ENCODE measurements at places on chromosomes 1 and 21. TPM values are rescaled to one million over a fixed set of nuclear protein-coding genes. Genes with fewer than 3 reads are reported as not detected.

DNA sequence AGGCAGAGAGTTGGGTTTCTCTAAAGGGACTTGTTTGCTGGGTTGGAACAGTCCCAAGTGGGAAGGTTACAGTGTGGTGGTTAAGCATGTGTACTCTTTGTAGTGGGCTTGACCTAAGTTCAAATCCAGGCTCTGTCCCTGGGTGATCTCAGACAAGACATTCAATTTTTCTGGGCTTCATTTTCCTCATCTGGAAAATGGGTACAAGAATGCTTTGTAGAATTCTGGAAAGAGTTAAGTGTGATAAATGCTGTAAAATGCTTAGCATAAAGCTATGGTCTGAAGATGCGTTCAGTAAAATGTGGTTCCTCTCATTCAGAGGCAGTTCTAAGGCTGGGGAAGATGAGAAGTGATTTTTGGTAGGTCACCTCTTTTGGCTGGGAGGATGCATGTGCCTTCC lies 805 bp downstream of the GRHL3 start:
- H3K27ac ChIP-seq, result no peak overlapping the region
- H3K4me3 ChIP-seq, result no peak overlapping the region
- peaks cover 27% of the 10 kb centered on the region for H3K4me1 ChIP-seq
- no peaks in the 10 kb centered on the region for H3K36me3 ChIP-seq

DNA sequence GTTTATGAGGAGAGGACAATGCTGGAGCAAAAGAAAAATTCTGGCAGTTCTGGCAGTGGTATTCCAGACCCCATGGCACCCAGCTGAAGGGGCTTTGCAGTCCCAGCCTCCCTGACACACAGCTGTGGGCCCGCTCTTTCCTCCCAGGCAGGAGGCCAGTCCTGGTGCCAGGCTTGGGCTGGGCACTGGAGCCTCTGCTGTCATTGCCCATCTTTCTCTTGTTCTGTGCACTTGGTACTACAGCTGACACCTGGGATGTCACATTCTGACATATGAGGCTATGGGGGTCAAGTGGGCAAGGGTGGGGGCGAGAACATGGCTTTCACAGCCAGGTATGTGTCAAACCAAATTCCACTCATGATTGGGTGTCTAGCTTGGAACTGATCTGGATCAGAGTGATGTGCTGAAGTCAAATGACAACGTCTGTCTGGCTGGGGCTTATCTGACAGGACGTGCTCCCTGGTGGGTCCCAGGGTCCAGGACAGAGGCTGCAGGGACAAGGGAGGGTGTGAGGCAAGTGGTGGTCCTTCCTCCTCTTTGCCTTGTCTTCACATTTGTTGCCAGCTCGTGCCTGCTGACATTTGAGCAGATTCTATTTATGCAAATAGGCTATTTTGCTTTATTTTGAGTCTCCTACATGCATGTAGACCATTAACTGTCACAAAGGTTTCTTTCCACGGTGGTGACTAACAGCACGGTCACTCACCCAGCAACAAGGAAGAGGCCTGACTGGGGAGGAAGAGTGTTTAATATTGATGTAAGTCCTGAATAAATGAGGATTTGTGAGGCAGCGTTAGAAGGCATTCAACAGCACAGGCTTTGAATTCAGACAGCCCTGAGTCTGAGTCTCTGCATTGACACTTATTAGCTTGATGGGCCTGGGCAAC lies 336.3 kb downstream of the PBX1 start:
- H3K27ac ChIP-seq, result no peak overlapping the region
- no peaks in the 10 kb centered on the region for H3K27me3 ChIP-seq
- H3K4me1 ChIP-seq, result no peaks in the 10 kb centered on the region
- H3K4me3 ChIP-seq, result no peak overlapping the region
- no peaks in the 10 kb centered on the region for H3K36me3 ChIP-seq
- DNase-seq, result no peak

DNA sequence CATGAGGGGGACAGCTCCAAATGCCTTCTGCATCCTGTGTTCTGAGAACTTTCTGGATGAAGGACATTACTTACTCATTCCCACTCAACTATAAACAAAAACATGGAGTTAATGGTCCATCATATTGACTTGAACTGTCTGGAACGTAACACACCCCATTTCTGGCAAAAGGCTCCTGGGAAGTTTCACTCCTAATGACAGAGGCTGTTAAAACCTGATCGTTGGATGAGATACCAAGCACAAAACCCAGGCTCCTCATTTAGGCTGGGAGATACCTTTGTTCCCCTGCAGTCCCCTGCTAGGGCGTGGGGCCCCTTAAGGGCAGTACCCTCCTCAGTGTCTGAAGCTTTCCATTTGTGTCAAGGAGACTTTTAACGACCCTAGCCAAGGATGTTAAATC lies 78.9 kb downstream of the RHOU start:
- no peak overlapping the region for H3K4me3 ChIP-seq
- H3K27ac ChIP-seq, result no peak overlapping the region
- H3K27me3 ChIP-seq, result no peaks in the 10 kb centered on the region
- no peaks in the 10 kb centered on the region for H3K36me3 ChIP-seq
- DNase-seq, result peak; percentile 55
- peaks cover 25% of the 10 kb centered on the region for H3K4me1 ChIP-seq

DNA sequence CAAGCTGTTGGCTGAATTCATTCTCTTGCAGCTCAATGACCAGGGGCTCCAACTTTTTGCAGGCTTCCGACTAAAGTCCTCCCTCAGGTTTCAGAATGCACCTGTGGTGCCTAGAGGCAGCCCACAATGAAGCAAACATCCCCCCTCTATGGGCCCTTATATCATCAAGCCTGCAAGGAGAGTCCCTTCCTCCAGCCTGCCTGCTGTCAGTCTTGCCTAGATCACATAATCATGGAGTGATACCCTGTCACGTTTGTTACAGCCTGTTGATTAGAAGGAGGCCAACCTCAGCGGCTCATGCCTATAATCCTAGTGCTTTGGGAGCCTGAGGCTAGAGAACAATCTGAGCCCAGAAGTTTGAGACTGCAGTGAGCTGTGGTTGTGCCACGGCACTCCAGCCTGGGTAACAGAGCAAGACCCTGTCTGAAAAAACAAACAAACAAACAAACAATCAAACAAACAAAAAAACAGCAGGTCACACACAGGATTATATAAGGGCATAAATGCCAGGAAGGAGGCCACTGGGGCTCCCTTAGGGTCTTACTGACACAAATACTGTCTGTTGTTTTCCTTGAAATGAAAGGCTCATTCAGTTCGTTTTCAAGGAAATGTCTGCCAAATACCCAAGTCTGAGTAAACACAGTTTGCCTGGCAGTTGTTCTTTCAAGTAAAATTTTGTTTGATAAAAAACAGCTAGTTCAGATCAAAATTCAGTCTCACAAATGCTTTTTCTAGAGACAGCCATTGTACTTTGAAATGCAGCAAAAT lies 4.7 kb upstream of the SPRR3 start:
- no peaks in the 10 kb centered on the region for H3K36me3 ChIP-seq
- no peak overlapping the region for H3K4me3 ChIP-seq
- H3K27me3 ChIP-seq, result no peaks in the 10 kb centered on the region
- H3K4me1 ChIP-seq, result no peaks in the 10 kb centered on the region
- peak; percentile 70 for DNase-seq
- H3K27ac ChIP-seq, result no peak overlapping the region

The TMEM269 gene
- total RNA-seq, result not detected

All from esophagus muscularis mucosa (tissue), 4 donors.